ENCODE measurements at places on chromosomes 16 and 17.

DNA sequence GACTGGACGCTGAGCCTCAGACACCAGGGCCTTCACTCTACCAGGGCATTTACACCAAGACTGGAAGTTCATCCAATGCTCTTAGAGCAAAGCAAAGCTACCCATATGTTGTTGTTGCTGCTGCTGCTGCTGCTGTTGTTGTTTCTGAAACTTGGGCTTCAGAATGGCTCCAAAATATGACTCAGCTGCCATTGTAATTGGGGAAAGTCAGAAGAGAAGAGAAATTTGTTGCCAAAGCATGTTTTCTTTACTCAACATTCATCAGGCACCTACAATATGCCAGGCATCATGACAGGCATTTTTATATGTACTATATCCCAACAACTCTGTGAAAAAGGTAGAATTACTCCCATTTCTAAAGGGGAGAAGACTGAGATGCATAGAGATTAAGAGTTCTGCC, 11.9 kb downstream of the KRT32 start:
- DNase-seq = no peak

- DNase-seq = no peak
Measured at GRCh38 chr16:84795329-84796053, 24.3 kb upstream of the CRISPLD2 start.

DNA sequence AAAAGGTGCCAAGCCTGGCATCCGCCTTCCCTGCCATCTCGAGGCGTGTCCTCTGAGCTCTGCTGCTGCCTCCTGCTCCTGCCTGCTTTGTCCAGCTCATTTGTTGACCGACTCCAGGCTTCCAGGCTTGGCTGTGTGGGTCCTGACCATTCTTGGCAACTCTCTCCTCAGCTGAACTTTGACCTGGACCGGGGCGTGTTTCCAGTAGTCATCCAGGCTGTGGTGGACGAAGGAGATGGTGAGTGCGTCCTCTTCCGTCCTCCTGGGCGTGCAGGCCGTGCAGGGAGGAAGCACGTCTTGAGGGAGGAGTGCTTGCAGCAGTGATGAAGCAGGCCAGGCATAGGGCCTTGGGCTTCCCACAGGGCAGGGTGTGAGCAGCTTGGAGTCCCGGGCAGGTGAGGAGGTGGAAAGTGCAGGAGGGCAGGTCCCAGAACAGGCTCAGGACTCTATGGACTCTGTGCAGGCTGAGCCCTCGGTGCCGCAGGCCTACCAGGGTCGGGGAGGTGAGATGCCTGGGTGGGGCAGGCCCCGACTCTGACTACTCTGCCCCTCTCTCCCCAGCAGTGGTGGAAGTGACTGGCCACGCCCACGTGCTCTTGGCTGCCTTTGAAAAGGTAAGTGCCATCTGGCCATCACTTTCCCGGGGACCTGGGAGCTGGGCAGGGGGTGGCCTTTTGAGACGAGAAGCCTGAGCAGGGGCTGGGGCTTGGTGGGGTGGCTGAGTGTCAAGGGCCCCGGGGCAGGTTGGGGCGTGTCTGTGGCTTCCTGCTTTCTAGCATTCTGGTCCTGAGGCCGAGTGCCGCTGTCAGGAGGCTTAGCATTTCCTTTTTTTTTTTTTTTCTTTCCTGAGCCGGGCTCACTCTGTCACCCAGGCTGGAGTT, 28.6 kb upstream of the NUDT16L1 start:
- no peak for DNase-seq

GRCh38 chr17:69390795-69391501, 23.5 kb upstream of the MAP2K6 start:
- no peak for DNase-seq

GRCh38 chr17:60809421-60809820, 131.8 kb downstream of the BCAS3 start:
- no peak for DNase-seq

GRCh38 chr17:75094871-75095399, 7.2 kb downstream of the SLC16A5 start:
- DNase-seq = no peak

- DNase-seq = no peak
Measured at GRCh38 chr17:68179236-68179925, 68.5 kb upstream of the AMZ2 start.

- no peak for DNase-seq
Measured at GRCh38 chr16:87834668-87835473, 34.4 kb downstream of the SLC7A5 start.
